CD14-positive monocyte (primary cell): ENCODE measurements at places on chromosomes 16 and 17.
A peak's percentile ranks its signal among the peaks of the same experiment; 100 is the strongest.

DNA sequence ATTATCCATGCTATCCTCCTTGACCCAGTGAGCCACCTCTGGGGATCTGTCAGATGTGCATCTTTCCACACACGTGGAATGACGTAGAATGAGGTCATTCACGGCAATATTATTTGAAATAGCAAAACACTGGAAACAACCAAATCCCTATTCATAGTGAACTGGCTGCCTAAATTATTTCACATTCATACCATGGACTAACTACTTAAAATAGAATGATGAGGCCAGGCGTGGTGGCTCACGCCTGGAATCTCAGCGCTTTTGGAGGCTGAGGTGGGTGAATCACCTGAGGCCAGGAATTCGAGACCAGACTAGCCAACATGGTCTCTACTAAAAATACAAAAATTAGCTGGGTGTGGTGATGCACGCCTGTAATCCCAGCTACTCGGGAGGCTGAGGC is 75.5 kb downstream of the RAP1GAP2 start:
- DNase-seq: no peak

GRCh38 chr16:57734925-57735754 is 430 bp upstream of the KATNB1 start:
- peak; percentile 100 for DNase-seq

DNA sequence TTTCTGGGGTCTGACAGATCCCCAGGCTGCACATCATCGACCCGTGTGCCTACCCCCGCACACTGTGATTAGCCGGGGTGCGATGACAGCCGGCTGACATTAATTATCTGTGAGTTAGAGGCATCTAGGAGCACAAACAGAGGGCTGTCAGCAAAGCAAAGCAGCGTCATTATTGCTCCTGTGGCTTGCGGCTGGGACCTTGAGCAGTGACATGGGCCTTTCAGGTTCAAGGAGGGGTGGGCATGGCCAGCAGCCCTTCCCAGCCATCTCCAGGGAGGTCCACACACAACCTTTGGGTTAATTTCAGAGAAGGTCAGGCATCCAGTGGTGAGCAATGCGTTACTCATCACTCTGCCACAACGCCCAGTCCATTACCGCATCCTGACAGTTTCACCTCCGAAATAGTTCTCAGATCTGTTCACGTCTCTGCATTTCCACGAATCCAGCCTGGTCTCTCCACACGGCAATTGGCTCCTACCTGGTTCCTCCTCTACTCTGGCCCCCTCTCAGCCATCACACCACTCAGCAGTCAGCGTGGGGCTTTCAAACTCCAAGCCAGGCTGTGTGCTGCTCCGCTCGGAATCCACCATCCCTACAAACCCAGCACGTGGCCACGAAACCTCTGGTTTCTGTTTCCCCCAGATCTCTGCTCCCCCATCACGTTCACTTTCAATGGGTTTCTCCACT is 249.7 kb upstream of the C16orf82 start:
- DNase-seq: no peak

DNA sequence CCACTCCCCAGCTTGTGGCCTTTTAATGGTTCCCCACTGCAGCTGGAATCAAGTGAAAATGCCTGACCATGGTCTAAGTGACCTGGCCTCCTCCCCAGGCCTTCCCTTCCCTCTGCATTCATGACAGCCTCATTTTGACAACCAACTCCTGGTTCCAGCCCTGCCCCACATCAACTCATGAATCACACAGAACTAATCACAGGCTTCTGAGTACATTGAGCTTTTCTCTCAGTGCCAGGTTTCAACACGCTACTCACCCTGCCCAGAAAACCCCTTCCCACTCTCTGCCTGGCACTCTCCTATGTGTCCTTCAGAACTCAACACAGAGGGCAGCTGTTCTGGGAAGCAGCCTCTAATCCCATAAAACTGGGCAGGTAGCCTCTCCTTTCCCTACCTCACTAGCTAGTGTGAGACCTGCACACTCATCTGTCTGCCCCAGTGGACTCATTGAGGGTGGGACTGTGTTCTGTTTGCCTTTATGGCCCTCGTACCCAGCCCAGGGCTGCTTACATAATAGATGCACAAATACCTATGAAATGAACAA is 313.6 kb downstream of the GRIN2A start:
- no peak for DNase-seq

- DNase-seq: no peak
Measured at GRCh38 chr16:69253870-69254341, 57.2 kb upstream of the VPS4A start.

- DNase-seq: no peak
Measured at GRCh38 chr16:55671206-55671973, 15.6 kb downstream of the SLC6A2 start.
